CD4-positive, alpha-beta T cell (primary cell): ENCODE measurements at places on chromosomes 6 and 20.
A peak's percentile ranks its signal among the peaks of the same experiment; 100 is the strongest.

GRCh38 chr20:64065974-64066343 is 3.0 kb downstream of the TCEA2 start:
- DNase-seq: no peak

DNA sequence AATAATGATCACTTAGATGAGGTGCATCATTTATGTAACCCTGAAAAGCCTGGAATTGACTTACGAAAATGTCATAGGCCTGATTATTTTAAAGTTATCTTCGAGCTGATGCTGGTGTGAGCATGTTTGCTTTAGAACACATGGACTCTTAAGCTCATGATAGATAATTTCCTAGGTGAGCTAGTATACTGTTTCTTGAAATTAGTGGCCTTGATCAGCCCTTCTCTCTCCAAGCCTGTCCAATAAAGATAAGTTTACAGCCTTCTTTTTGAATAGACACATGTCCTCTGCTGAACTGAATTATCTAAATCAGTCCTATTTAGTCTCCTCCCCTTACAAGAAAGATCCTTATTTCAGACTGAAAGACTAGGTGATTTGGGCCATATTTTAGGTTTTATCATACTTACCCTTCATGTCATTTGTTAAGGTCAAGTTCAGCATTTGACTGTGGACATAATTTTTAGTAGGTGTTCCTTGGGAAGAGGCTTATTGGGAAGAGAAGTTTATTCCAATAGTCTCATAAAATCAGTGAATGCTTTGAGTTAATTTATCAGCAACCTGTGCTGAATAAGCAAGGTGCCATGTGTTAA is 15.3 kb downstream of the FOXO3 start:
- DNase-seq: no peak

DNA sequence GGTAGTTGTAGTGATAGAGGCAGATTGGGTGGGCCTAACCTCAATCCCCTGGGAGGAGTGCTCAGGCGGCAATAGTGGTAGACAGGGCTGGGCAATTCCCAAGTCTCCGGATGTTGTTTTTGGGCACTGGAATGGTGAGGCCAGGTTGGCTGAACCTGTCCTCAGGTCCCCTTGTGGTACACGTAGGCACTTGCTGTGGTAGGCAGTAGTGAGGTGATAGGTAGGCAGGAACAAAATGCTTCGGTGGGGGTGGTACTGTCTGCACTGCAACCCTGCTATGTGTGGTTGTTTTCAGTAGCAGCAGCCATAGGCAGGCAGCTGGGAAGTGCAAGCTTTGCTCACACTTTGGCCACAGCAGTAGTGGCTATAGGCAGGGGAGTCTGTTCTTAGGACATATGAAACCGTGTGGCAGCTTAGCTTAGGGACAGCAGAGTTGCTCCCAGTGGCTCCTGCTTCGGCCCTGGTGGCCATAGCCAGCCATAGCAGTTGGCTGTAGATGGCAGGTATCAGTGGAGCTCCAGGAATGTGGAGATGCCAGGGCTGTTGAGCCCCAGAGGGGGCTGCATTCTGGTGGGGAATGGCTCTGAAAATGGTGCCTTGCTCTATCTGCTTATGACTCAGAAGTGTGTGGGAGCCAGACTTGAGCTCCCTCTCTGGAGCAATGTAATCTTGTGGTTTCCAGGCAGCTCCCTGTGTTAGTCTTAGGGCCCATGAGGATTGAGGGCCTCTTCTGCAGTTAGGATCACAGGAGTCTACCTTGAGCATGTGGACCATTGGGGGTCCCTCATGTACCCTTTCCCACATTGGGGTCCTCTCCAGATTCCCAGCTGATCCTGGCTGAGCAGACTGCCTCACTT is 241.8 kb upstream of the BMP2 start:
- DNase-seq: no peak

DNA sequence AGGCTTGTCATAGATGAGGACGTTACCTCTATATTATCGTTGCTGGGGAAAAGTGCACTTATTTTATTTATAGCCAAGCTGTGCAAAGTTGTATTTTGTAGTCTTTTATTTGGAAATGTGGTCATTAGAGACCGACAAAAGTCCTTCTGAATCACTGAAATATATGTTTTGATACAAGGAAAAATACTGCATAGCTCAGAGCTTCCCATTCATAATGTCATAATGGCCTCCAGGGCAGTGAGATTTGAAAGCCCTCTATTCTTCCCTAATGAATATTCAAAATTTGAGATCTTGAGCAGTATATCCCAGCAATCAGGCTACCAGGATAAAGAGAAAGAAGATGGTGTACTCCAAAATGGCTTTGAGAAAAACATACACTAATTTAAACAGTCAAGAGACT is 64.6 kb downstream of the CAP2 start:
- no peak for DNase-seq

GRCh38 chr6:40631744-40632143 is 44.6 kb upstream of the LRFN2 start:
- no peak for DNase-seq

DNA sequence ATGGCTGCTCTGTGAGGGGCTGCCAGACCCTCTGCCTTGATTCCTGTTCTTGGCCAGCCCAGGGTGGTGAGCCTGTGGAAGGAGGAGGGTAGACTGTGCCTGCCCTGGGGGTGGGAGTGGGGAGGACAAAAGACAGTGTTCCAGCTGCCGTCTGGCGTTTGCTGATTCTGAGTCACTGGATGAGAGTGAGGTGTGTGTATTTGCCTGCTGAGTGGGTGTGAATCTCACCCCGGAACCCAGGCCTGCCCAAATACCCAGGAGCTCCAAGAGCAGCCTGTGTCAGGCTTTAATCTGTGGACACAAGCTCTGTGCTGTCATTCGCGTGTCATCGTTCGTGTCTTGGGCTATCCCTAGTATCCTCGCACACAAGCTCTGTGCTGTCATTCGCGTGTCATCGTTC is 2.6 kb upstream of the LKAAEAR1 start:
- no peak for DNase-seq

- DNase-seq: no peak
Observed at GRCh38 chr20:20202768-20203167, 150.4 kb downstream of the CFAP61 start.

DNA sequence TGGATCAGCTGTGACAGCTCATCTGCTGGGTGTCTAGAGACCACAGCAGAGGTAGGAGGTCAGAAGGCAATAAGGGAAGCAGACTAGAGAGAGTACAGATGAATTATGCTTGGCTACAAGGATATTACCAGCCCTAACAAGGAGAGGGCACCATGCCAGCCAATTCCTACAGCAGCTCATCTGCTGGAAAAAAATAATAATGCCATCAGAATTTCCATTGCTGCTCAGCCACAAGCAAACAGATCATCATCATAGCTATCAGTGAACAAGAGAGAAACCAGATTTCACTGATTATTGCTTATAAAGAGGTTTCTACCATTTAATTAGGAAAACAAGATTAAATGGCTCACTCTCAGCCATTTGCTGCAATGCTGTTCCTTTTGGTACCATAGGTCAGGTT is 66.5 kb downstream of the PSMG4 start:
- DNase-seq: no peak

DNA sequence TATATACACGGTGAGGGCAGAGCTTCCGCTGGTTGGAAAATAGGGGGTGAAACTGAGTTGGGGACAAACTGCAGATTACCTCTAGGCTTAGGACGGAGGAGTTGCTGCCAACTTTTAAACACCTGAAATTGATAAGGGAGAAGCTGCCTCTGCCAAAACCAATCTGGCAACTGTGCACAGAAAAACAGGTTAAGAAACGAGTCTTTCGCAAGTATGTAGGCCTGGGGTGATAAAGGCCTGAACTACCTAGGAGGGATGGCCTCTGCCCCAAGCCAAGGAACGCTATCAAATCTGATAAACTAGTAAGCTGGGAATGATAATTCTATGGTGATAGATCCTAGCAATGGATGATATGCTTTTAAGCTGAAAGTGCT is 149.9 kb upstream of the QKI start:
- no peak for DNase-seq

GRCh38 chr20:57346477-57346876 is 4.6 kb upstream of the RAE1 start:
- peak; percentile 78 for DNase-seq

GRCh38 chr6:31396422-31397152 is 6.8 kb upstream of the MICA start:
- DNase-seq: peak; percentile 82
